ENCODE measurements at places on chromosomes 5 and 9.

DNA sequence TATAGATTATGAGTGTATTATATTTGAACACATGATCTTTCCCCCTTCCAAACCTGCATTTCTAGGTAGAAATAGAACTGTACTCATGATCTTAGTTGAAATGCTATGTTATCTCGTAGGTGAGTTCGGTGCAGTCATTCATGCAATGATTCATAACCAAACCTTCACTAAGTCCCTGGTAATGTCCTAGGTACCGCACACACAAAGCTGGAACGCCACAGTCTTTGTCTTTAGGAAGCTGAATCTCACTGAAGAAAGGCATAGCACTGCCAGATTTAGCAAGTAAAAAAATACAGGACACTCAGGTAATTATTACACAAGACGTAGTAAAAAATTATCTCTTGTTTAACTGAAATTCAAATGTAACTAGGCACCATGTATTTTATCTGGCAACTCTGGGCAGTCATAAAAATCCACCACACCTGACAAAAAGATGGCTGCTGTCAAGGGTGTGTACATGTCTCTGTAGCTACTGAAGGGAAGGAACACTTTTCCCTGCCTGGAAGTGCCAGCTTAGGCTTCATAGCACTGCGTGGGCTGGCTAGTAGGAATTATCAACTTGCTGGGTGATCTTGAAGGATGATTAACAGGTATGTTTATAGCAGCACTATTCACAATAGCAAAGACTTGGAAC lies 28.0 kb upstream of the TXN start:
- no peak for DNase-seq

DNA sequence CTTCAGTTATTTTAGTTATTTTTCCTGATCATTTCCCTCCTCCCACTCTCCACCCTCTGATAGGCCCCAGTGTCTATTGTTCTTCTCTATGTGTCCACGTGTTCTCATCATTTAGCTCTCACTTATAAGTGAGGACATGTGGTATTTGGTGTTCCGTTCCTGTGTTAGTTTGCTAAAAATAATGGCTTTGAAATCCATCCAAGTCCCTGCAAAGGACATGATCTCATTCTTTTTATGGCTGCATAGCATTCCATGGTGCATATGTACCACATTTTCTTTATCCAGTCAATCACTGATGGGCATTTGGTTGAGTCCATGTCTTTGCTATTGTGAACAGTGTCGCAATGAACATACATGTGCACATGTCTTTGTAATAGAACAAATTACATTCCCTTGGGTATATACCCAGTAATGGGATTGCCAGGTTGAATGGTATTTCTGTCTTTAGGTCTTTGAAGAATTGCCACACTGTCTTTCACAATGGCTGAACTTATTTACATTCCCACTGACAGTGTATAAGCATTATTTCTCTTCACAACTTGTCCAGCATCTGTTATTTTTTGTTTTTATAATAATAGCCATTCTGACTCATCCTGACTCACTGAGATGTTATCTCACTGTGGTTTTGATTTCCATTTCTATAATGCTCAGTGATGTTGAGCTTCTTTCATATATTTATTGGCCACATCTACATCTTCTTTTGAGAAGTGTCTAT lies 17.2 kb upstream of the DIRAS2 start:
- no peak for DNase-seq

DNA sequence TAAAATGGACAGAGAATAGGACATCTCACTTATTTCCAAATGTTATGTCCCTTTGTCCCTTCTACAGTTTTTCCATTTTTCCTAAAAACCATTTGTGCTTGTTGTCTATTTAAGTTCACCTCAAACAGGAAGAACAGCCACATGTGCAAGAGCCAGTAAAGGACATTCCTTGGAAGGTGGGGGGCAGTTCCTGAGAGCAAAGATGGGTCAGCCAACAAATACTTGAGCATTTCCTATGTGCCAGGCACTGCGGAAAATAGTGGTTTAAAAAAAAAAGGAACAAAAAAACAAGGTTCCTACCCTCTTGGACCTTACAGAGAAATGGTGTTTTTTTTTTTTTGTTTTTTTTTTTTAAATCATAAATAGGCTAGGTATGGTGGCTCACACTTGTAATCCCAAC lies 26.8 kb downstream of the ANP32B start:
- DNase-seq, result no peak

- DNase-seq, result no peak
These were observed 36.0 kb downstream of the SARDH start for GRCh38 chr9:133701981-133702797.

DNA sequence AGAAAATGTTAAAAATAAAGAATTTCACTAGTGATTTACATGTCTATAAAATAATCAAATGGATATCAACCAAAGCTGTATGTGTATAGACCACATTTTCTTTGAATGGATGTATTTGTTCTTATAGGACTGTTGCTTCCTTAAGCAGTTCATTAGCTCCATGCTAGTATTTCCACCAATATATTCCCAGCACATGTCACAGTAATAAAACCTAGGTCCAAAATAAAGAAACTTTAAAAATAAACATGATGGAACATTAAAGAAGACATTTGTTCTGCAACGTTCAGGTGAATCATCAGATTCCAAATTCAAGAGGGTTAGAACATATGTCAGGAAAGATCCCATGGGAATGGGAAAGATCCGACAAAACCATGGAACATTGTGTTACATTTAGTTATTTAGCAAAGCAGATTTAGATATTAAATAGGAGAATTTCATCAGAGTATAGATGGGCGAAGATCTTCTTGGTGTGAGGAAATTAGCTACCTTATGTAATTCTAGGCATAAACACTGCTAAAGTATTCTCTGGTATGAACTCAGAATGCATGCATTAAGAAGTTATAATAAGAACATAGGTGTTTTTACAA lies 490.7 kb downstream of the CDH18 start:
- no peak for DNase-seq

DNA sequence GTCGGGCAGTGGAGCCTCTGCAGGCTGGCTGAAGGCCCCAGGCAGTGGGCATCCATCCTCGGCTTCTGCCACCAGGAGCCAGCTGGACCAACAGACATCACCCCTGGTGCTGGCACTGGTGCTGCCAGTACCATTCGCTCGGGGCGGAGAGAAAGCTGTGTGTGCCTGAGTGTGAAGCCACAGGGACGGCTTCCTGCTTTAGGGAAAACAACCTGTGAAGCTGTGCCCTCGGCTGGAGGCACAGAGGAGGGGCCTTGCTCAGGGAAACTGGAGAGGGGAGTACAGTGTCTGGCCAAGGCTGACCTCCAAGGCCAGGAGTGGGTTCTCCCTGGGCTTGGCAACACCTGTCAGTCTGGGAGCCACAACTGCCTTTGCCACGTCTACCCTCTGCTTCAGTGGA lies 38.3 kb downstream of the NEK6 start:
- no peak for DNase-seq

GRCh38 chr5:94312298-94312697 lies 306.1 kb downstream of the KIAA0825 start:
- no peak for DNase-seq

DNA sequence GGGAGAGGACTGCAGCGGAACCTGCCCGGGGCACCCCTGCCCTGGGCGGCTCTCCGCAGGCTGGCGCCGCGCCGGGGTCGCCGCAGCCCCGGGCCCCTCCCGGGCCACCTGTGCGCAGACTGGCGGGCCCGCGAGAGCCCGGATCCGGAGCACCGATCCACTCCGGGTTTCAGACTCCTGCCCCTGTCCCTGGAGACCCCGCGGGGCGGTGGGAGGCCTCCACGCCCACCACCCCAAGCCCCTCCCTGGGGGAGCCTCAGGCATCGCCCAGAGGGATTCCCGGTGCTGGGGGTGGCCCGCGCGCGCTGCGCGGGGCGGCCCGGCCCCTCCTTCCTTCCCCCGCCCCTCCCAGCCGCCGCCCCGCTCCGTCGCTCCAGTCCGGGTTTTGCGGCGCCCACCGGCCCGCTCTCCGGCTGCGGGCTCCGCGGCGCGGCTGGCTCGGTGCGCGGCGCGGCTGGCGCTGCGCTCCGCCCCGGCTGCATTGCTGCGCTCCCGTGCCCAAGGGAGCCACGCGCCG lies at the start of gene UNC5A:
TSS of gene UNC5A (plus strand) at position 479 of the 517 bp plus-strand sequence. CDS start 192 bp downstream, outside the sequence.
- DNase-seq, result peak; percentile 88

- DNase-seq, result no peak
These were observed 463.7 kb upstream of the TLE4 start for GRCh38 chr9:79107911-79108676.

GRCh38 chr9:36780186-36780585 lies 207.5 kb downstream of the MELK start:
- DNase-seq, result no peak

DNA sequence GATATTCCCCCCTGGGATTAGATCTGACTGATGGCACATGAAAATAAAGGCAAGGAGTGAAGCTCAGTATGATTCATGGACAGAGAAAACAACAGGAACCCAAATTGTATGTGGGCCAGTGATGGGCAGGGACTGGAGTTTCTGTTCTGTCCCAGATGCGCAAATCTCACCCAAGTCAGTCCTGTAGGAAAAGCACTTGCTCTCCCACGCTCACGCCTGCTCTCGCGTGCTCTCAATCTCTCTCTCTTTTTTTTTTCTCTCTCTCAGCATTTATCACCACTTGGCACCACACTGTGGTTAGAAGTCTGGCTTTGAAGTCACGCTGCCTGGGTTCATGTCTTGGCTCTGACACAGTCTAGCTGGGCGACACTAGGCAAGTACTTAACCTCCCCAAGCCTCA lies 106.5 kb upstream of the LRRTM2 start:
- no peak for DNase-seq

DNA sequence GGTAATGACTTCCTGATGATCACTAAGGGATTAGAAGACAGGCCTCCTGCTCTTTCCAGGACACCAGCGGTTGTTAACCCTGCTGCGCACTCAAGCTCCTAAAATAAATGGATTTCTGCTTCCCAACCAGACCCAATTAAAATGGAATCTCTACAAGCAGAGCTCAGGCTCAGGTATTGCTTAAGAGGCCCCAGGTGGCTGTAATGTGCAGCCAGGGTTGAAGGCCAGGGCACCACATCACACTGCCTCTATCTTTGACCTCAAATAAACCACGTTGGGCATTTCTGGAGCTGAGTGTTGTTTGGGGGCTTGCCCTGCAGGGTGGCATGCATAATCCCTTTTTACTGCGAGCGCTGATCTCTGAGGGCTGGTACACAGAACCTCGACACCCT lies 108.0 kb downstream of the FBXO38 start:
- no peak for DNase-seq

DNA sequence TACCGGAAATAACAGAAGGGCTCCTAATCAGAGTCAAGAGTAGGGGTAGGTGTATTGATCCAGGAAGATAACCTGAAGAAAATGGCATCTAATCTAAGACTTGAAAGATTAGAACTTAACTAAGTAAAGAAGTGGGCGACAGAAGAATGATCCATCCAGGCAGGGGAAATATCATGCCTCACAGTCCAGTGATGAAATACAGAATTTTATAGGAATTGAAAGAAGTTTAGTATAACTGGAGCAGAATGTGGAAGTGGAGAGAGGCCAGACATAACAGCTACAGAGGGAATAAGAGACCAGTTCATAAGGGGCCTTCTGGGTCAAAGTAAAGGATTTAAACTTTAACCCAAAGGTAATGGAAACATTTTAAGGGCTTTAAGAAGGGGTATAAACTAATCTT lies 42.2 kb downstream of the ERP44 start:
- no peak for DNase-seq

DNA sequence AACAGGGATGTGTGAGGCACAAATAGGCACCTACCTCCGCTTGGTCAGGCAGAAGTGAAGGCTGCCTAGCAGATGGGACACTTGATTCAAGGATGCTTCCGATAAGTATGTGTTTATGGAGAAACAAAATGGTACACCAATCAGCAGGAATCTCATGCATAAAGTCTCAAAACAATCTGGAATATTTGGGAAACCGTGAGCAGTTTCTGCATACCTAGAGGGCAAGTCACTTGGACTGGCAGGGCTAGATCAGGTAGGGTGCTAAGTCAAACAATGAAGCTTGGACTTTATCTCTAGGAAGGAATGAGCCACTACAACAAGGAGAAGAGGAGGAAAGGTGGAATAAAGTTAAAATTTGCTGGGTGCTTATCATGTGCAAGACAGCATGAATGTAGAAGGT lies 5.5 kb downstream of the EPB41L4A start:
- no peak for DNase-seq

GRCh38 chr5:29263915-29264351 lies 1929.6 kb upstream of the CDH6 start:
- DNase-seq, result no peak

DNA sequence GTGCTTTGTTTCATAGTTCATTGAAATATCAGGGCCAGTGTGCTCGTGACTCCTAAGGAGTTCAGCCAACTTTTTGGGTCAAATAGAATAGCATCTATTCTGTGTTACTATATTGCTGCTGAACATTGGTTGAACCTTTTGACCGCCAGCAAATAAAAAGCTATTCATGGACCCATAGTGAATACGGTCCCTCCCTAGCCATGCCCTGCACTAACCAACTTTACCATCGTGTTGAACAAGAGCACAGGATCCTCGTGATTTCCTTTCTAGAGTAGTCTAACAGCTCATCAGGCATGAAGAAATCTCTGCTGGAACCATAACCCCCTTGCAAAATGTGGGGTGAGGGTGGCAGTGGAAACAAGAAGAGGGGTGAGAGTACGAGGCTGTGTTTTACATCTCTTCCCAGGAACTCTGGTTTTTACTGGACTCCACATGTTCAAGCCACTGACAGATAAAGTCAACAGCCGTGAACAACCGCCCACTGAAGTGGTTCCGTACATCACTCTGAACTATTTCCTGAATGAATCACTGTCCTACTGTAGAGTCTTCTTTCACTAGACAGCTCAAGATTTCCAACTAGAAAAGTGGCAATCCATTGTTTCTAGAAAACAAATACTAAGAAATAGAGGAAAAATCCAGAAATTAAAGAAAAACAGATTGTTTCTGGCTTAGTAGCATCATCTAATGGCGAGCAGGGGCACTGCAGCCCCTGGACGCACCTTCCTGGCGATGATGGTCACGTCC lies 70.1 kb upstream of the SPATA31E1 start:
- peak; percentile 52 for DNase-seq

DNA sequence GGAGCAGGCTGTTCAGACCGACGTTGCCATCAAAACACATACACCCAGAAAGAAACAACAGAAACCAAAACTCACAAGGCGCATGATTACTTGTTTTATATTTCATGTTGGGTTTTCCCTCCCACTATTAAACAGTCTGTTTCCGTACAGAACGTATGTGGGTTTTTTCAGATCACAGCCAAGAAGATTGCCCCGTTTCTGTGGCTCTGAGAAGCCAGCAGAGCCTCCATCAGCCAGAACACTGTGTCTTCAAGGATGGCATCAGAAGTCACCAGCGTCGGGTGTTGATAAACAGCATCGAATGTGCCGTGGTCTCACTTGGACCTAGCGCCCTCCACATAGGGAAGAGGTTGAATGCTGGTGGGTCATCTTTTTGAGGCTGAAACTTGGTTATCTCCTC lies 42.8 kb downstream of the FAM78A start:
- DNase-seq, result no peak

GRCh38 chr9:1837453-1838084 lies 177.6 kb upstream of the SMARCA2 start:
- DNase-seq, result peak; percentile 41

Data from HEK293T (cell line).